Activated CD4-positive, alpha-beta T cell treated with anti-CD3 and anti-CD28 coated beads, Interleukin-2, amount 10 ng/mL, durations not matched to agents 24 days and 14 days (primary cell): ENCODE measurements at places on chromosomes 2 and 18. TPM values are rescaled to one million over a fixed set of nuclear protein-coding genes. Genes with fewer than 3 reads are reported as not detected.

AMER3 gene
- total RNA-seq = not detected in 2 replicates

HTR2B gene
- total RNA-seq = 0.09 TPM in 1 of 2 replicates, not detected in the other

ZFAND2B gene
- total RNA-seq = 36.7 and 37.4 TPM in 2 replicates

- peaks cover 11% of the 10 kb centered on the region for H3K4me1 ChIP-seq
- DNase-seq = no peak
- H3K4me3 ChIP-seq = no peak overlapping the region
- H3K27ac ChIP-seq = no peak overlapping the region
- peaks cover 7% of the 10 kb centered on the region for H3K36me3 ChIP-seq
- H3K27me3 ChIP-seq = no peaks in the 10 kb centered on the region
Measured at GRCh38 chr2:62147610-62148301, 48.2 kb upstream of the B3GNT2 start.

DNA sequence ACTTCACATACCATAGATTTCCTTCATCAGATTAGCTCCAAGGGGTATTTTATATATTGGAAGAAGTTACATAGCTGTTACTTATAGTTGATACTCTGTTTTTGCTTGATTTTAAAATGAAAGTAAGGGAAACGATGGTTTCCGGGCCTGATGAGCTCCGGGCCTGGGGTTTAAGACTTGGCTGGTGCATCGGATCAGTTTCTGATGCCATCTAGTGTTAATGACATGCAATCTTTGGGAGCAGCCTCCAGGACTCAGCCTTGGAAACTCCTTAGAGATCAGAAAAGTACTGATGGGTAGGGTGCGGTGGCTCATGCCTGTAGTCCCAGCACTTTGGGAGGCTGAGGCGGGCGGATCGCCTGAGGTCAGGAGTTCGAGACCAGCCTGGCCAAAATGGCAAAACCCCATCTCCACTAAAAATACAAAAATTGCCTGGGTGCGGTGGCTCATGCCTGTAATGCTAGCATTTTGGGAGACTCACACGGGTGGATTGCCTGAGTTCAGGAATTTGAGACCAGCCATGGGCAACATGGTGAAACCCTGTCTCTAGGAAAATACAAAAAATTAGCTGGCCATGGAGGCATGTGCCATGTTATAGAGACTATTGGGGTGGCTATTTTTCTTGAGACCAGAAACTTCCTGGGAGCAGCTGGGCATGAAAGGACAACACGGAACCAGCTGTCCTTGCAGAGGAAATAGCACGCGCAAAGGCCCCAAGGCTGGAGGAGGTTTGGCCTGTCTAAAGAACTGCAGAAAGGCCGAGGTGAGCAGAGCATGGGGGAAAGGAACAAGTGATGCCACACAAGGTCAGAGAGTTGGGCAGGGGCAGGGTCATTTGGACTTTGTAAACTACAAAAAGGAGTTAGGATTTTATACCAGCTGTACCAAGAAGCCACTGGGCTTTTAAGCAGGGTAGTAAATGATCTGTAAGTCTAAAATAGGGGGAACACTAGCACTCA lies 46.9 kb upstream of the CNOT11 start:
- DNase-seq = peak; percentile 82
- peaks cover 12% of the 10 kb centered on the region for H3K4me1 ChIP-seq
- peaks cover 5% of the 10 kb centered on the region for H3K27me3 ChIP-seq
- H3K36me3 ChIP-seq = no peaks in the 10 kb centered on the region
- H3K4me3 ChIP-seq = peak overlapping the region; percentile 72

GRCh38 chr18:52200921-52201663 lies 138.9 kb upstream of the DCC start:
- no peaks in the 10 kb centered on the region for H3K36me3 ChIP-seq
- no peak overlapping the region for H3K27ac ChIP-seq
- H3K4me3 ChIP-seq = no peak overlapping the region
- no peaks in the 10 kb centered on the region for H3K27me3 ChIP-seq
- DNase-seq = no peak
- H3K4me1 ChIP-seq = no peaks in the 10 kb centered on the region

DNA sequence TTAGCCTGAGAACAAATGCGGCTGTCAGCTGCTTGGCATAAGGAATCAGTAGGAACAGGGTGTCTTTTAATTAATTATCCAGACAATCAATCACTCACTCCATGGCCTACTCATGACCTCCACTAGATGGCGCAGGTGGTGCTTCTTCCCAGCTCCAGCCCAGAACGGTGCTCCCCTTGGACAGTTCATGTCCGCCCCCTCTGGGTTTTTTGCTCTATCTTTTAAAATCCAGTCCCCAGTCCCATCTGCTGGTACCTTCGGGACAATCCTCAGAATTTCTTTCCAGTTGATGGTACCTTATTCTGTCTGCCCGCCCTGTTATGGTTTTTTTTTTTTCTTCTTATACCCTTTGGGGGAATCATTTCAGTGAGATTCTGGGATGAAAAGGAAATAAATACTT lies 99.8 kb downstream of the CACNB4 start:
- no peak overlapping the region for H3K27ac ChIP-seq
- peak; percentile 77 for DNase-seq
- no peaks in the 10 kb centered on the region for H3K36me3 ChIP-seq
- peaks cover 2% of the 10 kb centered on the region for H3K27me3 ChIP-seq
- peaks cover under 1% of the 10 kb centered on the region for H3K4me1 ChIP-seq
- no peak overlapping the region for H3K4me3 ChIP-seq

- H3K27me3 ChIP-seq = peaks cover 58% of the 10 kb centered on the region
- no peaks in the 10 kb centered on the region for H3K4me1 ChIP-seq
- no peak for DNase-seq
- no peak overlapping the region for H3K4me3 ChIP-seq
- H3K36me3 ChIP-seq = no peaks in the 10 kb centered on the region
- no peak overlapping the region for H3K27ac ChIP-seq
Measured at GRCh38 chr2:86344404-86344803, 7.0 kb upstream of the REEP1 start.

GRCh38 chr2:209094221-209094620 lies 329.6 kb upstream of the MAP2 start:
- no peak overlapping the region for H3K4me3 ChIP-seq
- H3K27me3 ChIP-seq = no peaks in the 10 kb centered on the region
- H3K4me1 ChIP-seq = no peaks in the 10 kb centered on the region
- no peak overlapping the region for H3K27ac ChIP-seq
- no peaks in the 10 kb centered on the region for H3K36me3 ChIP-seq

DNA sequence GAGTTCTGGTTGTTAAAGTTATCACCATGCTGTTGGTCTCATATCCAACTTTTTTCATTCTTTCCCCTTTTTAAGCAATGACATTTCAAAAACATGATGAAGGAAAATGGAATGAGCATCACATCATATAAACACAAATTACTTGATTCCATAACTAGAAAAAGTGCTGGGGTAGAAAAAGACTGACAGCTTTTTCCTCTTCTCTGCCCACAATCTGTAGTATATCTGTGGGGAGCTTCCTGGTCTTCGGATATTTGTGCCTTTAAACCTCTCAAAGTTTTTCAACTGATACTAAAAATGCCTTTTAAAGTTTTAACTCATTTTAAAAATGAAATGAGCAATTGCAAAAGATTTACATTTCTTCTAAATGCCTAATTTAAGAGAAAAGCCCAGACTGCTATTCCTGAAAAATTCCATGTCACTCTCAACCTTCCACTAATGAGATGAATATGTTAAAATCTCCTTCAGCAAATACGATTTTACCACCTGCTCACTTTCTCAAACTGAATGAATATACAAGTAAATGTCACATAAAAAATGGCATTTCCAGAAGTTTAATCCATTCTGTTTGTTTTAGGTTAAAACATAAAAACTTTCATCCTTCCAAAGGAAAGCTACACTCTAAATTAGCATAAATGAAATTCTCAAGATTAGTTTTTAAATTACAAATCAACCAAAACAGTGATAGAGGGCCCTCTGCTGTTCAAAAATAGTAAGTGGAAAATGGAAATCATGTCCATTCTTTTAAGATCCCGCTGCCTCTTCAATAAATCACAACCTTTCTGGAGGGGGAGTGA lies 2.1 kb downstream of the DNAH7 start:
- H3K36me3 ChIP-seq = no peaks in the 10 kb centered on the region
- H3K27me3 ChIP-seq = peaks cover 28% of the 10 kb centered on the region
- H3K4me1 ChIP-seq = peaks cover 7% of the 10 kb centered on the region
- H3K4me3 ChIP-seq = no peak overlapping the region
- no peak overlapping the region for H3K27ac ChIP-seq
- DNase-seq = peak; percentile 65

DNA sequence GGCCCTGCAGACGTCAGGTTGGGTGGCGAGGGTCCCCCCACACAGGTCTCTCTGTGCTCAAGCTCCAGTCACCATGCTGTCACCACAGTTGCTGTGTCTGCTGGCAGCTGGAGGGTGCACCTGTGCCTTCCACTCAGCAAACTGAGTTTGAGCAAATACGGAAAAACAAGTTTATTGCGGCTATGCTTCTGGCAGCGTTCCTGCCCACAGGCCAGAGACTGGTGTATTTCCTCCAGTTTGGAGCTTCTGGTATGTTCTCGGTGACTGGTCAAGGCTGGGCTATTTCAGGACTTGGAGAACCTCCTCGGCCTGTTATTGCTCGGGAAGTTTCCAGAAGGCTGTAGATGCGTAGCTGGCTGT lies 132.6 kb downstream of the SEPTIN10 start:
- no peak overlapping the region for H3K27ac ChIP-seq
- H3K27me3 ChIP-seq = peaks cover 5% of the 10 kb centered on the region
- H3K4me3 ChIP-seq = no peak overlapping the region
- no peak for DNase-seq
- no peaks in the 10 kb centered on the region for H3K36me3 ChIP-seq

GRCh38 chr18:26468931-26469340 lies 79.4 kb downstream of the KCTD1 start:
- no peak overlapping the region for H3K4me3 ChIP-seq
- H3K27me3 ChIP-seq = no peaks in the 10 kb centered on the region
- no peak overlapping the region for H3K27ac ChIP-seq
- DNase-seq = no peak
- H3K36me3 ChIP-seq = no peaks in the 10 kb centered on the region

GRCh38 chr2:157420771-157421323 lies 23.0 kb downstream of the CYTIP start:
- peaks cover 73% of the 10 kb centered on the region for H3K36me3 ChIP-seq
- H3K27me3 ChIP-seq = no peaks in the 10 kb centered on the region
- peak; percentile 78 for DNase-seq

DNA sequence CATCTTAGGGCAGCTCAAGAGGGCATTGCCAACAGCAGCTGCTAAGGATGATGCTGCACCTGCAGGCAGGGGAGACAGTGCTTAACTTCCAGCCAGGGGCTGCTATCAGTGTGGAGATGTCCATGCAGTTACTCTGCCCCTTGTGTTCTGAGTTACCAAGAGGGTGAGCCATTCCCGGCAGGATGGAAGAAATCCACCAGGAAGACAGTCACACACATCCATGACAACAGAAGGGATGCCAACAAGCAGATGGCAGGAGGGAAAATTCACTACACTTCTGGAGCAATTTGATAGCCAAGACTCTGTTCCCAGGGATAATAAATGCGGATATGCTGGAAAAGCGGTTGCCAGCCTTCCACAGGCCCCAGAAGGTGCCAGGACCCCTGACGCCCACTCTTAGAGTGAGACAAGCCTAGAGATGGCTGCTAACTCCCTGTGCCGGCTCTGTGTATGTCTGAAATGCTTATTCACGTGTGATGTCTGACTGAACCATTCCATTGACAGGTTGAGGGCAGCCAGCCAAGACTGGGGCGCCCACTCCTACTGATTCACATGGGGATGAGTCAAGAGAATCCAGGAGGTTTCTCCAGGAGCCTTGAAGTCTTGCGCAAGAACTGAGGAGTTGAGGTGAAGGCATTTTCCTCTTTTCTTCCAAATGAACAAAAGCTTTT lies 24.5 kb downstream of the LOXHD1 start:
- H3K4me3 ChIP-seq = no peak overlapping the region
- DNase-seq = no peak
- H3K27ac ChIP-seq = no peak overlapping the region

DNA sequence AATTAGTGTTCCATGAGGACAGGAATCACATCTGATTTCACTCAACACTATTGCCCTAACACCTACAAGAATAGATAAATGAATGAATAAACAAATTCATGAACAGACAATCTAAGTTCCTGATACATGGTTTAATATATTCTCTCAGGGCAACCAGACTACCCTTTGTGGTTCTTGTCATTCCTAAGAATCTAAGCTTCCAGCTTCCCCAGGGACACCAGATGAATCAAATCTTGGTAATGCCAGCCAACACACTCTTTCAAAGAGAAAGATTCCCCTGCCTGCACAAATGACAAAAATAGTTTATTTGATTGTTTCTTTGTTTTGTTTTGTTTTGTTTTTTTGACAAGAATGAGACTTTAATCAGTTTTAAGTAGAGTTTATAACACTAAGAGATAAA lies 237.5 kb upstream of the CHAC2 start:
- H3K27me3 ChIP-seq = no peaks in the 10 kb centered on the region
- no peaks in the 10 kb centered on the region for H3K36me3 ChIP-seq
- H3K27ac ChIP-seq = no peak overlapping the region
- H3K4me3 ChIP-seq = no peak overlapping the region

DNA sequence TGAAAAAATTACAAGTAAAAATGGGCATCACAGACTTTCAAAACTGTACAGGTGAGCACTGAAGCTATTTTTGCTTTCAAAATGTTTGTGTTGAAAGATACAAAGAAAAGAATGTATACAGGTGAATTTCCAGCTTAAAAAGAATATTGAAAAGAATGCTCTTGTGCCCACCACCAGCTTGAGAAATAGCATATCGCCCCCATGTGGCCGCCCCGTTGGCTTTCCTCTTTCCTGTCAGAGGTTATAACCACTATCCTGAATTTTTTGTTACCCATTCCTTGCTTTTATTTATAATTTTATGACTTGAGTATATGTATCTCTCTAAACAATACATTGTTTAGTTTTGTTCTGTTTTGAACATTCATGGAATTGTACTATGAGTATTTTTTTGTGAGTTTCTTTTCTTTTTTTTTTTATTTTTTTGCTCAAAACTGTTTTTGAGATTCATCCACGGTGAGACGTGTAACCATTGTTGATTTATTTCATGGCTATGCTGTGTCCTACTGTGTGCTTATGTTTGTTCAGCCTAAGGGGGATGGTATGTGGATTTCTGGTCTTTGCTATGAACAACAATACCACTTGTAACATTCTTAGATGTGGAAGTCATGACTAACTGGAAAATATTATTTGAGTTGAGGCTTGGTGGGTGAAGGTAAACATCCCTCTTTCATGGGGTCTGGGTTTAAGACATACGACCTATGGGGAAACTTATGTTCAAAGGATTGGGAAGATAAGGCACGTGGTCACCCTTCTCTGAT lies 11.6 kb downstream of the TRPM8 start:
- no peak overlapping the region for H3K4me3 ChIP-seq
- peaks cover 6% of the 10 kb centered on the region for H3K4me1 ChIP-seq
- H3K36me3 ChIP-seq = no peaks in the 10 kb centered on the region
- H3K27me3 ChIP-seq = peaks cover 38% of the 10 kb centered on the region
- DNase-seq = peak; percentile 66
- H3K27ac ChIP-seq = no peak overlapping the region

GRCh38 chr2:8984855-8985254 lies 18.6 kb downstream of the MBOAT2 start:
- no peaks in the 10 kb centered on the region for H3K36me3 ChIP-seq
- no peak for DNase-seq
- H3K4me3 ChIP-seq = no peak overlapping the region
- no peaks in the 10 kb centered on the region for H3K4me1 ChIP-seq
- peaks cover 18% of the 10 kb centered on the region for H3K27me3 ChIP-seq
